ENCODE measurements at places on chromosomes 5 and 9.

DNA sequence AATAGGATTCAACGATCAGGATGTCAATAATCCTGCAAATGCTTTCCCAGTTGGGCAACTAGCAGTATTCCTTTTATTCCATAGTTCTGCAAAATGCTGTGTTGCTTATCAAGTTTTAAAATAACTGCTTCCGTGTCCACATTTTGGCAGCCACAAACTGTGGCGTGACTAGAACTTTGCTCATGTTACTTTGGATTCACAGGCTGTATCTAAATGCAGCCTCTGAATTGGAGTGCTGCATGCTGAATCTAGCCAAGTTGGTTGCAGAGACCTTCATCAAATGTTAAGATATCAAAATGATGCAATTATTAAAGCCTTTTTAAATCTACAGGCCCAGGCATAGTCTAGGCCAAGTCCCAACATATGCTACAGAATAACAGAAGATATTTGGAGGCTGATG is 249.2 kb downstream of the NR2F1-AS1 start:
- no peak for DNase-seq

GRCh38 chr9:123407217-123407851 is 51.3 kb downstream of the CRB2 start:
- DNase-seq, result no peak

- no peak for DNase-seq
Observed at GRCh38 chr5:57318251-57318650, 144.4 kb downstream of the GPBP1 start.

DNA sequence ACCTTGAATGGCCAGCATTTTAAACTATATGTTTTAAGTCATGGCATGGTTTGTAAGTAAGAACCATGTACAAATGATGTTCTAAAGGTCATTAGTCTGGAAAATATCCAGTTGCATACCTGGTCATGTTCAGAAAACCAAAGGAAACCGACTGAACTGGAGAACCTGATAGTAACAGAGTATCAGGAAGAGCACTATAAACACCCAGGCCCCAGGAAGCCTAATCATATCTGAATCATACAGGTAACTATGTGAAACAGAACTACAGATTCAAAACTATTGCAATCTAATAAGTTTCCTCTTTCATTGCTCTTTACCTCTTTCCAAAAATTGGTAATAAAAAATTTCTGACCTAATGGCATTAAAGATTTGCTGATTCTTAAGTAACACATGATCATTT is 500.3 kb downstream of the ARHGEF28 start:
- DNase-seq, result no peak

DNA sequence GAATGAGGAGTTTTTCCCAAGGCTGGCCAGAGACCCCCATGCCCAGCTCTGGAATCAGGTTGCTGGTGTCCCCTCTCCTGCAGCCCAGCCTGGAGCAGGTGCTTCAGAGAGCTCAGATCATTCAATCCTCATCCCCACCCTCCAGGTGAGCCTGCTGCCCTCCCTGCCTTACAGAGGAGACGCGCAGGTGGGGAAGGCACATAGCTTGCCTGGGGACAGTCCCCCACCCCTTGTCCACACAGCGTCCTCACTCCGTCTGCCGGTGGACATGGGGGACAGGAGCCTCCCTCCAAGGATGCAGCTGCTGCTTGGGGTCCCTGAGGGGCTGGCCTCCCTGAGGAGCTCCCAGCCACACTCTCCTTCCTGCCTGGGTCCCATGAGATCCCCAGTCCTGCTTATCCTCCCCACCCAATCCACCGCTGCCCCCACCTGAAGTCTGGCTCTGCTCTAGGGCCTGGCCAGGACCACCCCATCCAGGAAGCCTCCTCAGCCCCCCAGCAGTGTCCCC is 17.1 kb upstream of the QSOX2 start:
- DNase-seq, result no peak

Measured in fibroblast of gingiva (primary cell).